Esophagus muscularis mucosa (tissue), 4 donors: ENCODE measurements at places on chromosomes 4 and X. TPM values are rescaled to one million over a fixed set of nuclear protein-coding genes. Genes with fewer than 3 reads are reported as not detected.

- H3K36me3 ChIP-seq: peaks cover 42% of the 10 kb centered on the region
- no peak for DNase-seq
- H3K27me3 ChIP-seq: no peaks in the 10 kb centered on the region
- no peak overlapping the region for H3K27ac ChIP-seq
- no peaks in the 10 kb centered on the region for H3K4me1 ChIP-seq
These were observed 50.3 kb downstream of the NELFA start for GRCh38 chr4:1958276-1959103.

- no peaks in the 10 kb centered on the region for H3K27me3 ChIP-seq
- H3K27ac ChIP-seq: no peak overlapping the region
- peaks cover 67% of the 10 kb centered on the region for H3K4me1 ChIP-seq
- no peaks in the 10 kb centered on the region for H3K36me3 ChIP-seq
These were observed 6.0 kb downstream of the SMAD1 start for GRCh38 chr4:145487631-145488030.

DNA sequence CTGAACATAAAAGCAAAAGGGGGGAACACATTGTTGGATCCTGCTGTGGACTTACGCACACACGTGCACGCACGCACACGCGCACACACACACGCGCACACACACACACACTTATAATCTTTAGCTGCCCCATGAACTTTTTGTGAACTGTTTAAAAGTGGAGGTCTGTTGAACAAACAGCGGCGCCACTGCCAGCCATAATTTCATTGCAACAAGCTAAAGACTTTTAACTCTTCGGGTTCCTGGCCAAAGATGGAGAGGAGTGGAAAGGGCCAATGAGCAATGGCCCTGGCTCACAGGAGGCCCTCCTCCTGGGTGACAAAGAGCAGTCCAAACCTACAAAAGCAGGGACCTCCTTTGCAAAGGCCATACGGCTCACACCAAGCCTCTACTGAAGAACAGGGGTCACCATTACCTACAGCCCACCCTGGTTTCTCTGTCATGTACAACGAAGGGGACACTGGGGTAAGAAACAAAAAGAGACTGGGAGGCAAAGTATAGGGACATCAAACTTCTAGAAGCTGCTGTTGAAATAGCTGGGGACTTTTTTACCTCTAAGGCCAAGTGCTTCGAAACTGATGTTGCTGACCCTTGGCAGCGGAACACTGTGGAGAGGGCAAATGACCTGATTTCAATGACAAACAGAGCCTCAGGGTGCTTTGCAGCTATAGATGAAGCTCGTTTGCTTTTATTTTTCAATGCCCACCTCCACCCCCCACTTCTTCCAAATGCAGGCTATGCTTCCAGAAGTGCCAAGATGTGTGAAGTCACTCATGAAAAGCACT lies 16.7 kb downstream of the BCOR start:
- H3K36me3 ChIP-seq: no peaks in the 10 kb centered on the region
- no peak overlapping the region for H3K27ac ChIP-seq
- no peaks in the 10 kb centered on the region for H3K27me3 ChIP-seq
- peaks cover 53% of the 10 kb centered on the region for H3K4me1 ChIP-seq

GRCh38 chrX:149010853-149011224 lies 494.3 kb downstream of the IDS start:
- no peaks in the 10 kb centered on the region for H3K27me3 ChIP-seq
- no peak overlapping the region for H3K27ac ChIP-seq
- H3K36me3 ChIP-seq: no peaks in the 10 kb centered on the region
- H3K4me1 ChIP-seq: no peaks in the 10 kb centered on the region
- no peak for DNase-seq
- no peak overlapping the region for H3K4me3 ChIP-seq

Gene C4orf51
- total RNA-seq: not detected
